H54 (cell line): ENCODE measurements at places on chromosomes 1 and 21.

- no peak for DNase-seq
Measured at GRCh38 chr21:24050231-24050630, 1557.0 kb downstream of the MRPL39 start.

DNA sequence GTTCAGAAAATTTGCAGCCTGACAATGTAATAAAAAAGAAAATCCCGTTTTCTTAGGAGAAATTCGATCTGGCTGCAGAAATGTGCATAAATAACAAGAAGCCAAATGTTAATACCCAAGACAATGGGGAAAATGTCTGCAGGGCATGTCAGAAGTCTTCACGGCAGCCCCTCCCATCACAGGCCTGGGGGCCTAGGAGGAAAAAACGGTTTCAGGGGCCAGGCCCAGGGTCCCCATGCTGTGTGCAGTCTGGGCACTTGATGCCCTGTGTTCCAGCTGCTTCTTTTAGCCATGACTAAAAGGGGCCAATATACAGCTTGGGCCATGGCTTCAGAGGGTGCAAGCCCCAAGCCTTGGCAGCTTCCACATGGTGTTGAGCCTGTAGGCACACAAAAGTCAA lies 6.5 kb upstream of the PRDX6 start:
- DNase-seq, result no peak

GRCh38 chr1:35390600-35391494 lies 122.3 kb downstream of the ZMYM4 start:
- no peak for DNase-seq

GRCh38 chr1:5296557-5297179 lies 642.3 kb downstream of the AJAP1 start:
- DNase-seq, result no peak

DNA sequence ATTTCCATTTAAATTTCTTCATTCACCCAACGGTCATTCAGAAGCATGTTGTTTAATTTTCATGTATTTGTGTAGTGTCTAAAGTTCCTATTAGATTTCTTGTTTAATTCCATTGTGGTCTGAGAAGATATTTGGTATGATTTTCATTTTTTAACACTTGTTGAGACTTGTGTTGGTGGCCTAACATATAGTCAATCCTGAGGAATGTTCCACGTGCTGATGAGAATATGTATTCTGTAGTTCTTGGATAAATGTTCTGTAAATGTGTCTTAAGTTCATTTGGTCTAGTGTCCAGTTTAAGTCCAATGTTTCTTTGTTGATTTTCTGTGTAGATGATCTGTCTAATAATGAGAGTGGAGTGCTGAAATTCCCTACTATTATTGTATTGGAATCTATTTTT lies 22.7 kb upstream of the LCE5A start:
- no peak for DNase-seq

GRCh38 chr21:36835383-36835795 lies 131.1 kb downstream of the HLCS start:
- peak; percentile 51 for DNase-seq

DNA sequence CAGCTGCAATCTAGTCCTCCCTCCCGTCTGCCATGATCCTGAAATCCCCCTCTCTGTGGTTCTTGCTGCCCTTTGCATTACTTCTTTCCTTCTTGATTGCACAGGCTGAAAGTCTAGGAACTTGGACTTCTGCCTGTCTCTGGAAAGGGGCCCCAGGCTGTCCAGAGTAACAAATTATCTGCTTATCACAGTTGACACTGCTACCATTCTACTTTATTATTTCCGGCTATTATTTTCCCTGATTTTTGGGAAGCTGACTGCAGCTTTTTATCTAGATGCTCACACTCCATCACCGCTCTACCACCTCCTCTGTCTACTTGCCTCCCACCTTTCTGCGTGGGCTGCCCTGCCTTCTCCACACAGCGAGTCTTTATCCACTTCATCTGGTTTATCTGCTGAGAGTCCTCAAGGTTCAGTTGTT lies 202.1 kb upstream of the PLXNA2 start:
- DNase-seq, result no peak

DNA sequence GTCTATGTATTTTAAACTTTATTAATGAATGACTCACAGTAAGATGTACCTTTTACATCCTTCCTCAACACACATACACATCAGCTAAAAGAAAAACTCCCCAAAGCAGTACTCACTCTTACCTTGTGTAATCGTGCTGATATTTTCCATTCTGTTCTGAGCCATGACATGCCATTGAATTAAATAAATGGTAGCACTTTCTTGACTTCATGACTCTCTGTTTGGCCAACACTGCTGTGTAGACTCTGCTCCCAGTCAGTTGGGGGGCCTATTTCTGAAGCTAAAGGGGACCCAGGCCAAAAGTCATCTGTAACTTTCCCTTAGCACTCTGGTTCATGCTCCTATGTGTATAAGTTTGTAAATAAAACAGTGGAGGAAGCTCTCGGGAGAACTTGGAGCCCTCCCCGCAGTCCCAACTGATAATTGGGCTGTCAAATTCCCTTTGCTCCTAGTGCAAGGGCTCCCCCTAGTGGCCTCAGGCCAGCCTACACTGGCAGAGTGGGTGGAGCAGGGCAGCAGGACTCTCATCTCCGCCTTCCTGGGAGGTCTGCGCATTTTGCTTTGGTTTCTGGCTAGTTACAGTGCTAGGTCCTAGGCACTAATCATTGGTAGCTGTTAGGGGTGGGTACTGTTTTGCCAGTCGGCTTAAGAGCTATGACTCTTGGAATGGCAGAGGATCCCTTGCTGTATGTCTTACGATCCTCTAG lies 1.7 kb upstream of the FYB2 start:
- peak; percentile 71 for DNase-seq

GRCh38 chr1:167698313-167698712 lies 23.5 kb upstream of the MPZL1 start:
- DNase-seq, result no peak

DNA sequence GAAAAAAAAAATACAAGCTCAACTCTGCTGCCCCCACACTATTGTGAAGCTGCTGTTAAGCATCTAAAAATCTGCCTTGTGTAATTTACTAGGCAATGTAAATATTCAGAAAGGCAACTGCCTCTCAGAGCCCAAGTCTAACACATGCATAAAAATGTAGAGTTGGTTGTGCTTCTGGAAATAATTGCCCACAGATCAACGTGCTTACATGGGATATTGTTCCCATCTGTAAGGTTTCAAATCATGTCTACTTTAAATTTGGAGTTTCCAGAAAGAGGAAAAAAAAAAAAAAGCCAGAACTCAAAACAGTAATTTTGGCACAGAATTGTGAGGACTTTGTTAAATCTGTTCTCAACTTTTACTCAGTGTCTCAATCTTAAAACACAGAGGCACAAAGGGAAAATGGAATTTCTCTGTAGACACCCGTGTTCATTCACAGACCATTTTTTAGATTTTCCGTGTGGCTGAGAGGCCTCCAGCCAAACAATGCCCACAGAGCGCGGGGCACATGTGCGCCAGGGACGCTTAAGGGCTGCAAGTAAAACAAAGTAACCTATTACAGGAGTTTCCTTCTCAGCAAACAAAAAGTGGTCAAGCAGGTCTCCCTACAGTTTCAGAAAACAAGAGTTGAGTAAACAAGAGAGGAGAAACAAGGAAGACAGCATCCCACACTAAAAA lies 115.5 kb downstream of the RERE start:
- no peak for DNase-seq

DNA sequence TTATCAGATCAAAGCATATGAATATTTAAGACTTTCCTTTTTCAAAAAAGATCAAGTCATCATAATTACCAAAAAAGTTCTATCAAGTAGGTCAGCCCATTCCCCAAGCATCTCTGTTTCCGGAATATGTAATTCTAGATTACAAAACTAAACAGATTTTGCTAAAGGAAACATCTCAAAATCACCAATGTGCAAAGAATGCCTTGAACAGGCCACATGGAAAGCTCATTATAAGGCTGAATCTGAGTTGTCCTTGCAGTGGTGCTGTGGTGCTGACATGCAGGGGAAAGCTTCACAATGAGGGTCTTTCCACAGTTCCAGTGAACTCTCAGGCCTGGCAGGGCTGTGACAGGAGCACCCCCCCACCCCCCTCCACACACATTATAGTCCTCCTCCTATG lies 240.9 kb downstream of the OMA1 start:
- DNase-seq, result no peak

DNA sequence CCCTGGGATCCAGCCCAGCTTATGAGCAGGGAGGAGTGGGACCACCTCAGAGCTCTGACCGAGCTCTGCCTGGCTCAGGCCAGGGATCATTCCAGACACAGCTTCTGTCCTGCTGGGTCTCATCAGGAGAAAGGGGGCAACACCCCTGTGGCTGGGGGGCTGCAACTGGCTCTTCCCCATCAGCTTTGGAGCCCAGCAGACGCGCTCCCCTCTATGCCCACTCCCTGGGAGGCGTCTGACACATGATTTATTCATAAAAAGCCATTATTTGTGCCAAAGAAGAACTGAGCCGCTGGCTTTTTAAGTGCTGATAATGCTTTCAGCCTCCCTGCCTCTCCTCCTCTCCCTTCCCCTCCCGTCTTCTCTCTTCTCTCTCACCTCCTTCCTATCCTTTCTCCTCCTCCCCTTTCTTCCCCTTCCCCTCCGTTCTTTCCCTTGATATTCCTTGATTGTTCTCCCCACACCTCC lies 25.0 kb downstream of the FOXO6 start:
- no peak for DNase-seq

DNA sequence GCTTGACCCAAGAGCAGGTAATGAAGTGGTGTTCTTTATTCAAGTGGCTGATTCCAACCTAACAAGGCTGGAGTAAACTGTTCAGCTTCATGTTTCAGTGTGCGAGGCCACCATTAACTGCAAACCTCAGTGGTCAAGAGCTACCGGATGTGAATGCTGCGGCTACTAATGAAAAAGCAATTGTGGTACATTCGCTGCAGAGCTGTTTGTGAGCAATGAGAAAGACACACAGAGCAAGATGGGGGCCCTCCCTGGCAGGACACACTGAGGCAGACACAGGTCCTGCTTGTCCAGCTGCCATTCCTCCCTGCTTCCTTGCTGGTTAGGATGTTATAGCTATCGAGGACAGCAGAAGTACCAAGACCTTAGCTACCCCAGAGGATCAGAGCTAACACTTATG lies 26.1 kb downstream of the SYF2 start:
- DNase-seq, result no peak

- DNase-seq, result no peak
Measured at GRCh38 chr1:10389271-10389973, 9.4 kb upstream of the PGD start.

- DNase-seq, result no peak
Measured at GRCh38 chr1:71083271-71083670, 2.4 kb upstream of the ZRANB2 start.

DNA sequence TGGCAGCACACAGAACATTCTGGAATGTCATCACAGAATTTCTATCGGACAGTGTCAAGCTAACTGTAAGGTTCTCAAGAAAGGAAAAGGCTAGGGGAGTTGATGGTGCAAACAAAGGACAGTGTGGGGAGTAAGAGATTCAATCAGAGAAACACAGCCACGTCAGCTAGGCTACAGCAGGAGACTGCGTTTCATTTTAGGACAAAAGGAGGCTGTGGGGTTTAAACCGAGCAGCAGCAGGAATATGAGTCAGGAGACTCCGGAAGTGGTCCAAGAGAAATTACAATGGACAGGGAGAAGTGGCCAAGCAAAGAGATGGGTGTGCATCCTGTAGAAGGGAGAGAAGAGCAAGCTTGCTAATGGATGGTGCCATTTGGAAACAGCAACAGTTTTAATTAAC lies 37.4 kb upstream of the C1orf198 start:
- DNase-seq, result no peak

DNA sequence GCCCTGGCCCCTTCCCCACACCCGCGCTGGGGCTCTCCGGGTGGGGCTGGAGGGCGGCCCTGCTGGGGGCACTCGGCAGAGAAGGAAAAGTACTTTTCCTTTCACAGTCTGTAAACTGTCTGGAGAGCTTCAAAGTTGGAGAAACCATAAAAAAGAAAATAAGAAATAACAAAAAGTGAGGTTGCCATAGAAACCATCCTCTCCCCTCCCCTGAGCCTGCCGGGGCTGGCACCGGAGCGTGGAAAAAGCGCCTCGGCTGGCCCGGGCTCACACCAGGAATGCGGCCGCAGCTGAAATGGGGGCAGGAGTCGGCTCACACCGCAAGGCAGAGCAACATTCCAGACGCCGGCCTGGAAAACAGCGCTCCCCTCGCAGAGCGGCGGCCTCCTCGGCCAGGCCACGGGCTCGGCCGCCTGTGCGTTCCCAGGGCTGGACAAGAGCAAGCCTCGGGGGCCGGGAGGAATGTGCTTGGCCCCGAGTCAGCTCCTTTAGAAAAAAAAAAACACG lies 69.2 kb downstream of the MORN1 start:
- DNase-seq, result no peak

DNA sequence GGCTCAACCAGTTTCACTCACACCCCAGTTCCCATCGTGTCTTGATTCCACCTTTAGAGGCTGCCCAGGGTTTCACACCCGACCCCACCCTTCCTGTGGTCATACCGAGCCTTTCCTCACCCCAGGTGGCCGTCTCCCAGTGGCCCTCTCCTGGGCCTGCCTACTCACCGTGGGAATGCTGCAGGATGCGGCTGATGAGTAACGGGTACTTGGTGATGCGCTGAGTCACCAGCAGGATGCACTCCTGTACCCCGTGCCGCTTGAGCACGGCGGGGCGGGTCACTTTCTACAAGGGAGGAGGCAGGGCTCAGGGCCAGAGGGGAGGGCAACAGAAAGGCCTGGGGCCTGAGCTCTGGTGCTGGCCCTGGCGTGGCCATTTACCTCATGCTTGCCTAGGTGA lies 16.4 kb downstream of the ARHGEF2 start:
- DNase-seq, result peak; percentile 94

GRCh38 chr21:36508948-36509347 lies 29.0 kb upstream of the CLDN14 start:
- DNase-seq, result no peak

- no peak for DNase-seq
Measured at GRCh38 chr1:6421266-6421665, 1.5 kb upstream of the HES2 start.

DNA sequence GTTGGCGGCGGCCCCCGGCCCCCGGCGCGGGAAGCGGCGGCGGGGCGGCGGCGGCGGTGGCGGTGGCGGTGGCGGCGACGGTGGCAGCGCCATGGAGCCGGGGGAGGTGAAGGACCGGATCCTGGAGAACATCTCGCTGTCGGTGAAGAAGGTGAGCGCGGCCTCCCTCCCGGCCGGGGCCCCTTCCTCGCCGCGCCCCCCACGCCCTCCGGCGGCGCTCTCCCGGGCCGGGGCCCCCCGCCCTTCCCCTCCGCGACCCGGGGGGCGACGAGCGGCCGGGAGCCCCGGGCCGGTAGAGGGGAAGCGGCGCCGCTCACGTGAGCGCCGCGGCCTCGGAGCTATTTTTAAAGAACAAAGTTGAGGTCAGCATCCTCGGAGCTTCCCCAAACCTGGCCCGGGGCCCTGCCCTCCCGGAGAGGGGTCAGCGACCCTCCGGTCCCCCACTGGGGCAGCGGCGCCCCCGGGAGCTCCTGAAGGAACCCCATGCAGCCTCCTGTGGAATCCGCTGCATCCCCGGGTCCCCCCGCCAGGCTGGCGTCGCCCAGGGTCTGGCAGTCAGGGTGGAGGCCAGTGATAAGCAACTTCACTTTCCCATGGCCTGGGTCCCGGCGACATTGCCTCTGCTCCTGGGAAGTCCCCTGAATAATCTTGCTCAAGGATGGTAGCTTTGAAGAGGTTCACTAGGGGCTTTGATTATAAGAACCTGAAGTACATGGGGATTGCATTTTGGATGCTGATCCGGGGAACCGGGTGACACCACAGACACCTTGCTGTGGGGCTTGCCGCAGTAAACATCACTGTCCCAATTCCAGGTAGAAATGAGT lies 560 bp downstream of the PLEKHM2 start:
- peak; percentile 52 for DNase-seq

GRCh38 chr1:60960891-60961461 lies 121.4 kb upstream of the NFIA start:
- DNase-seq, result peak; percentile 9
